H9 (cell line): ENCODE measurements at places on chromosomes 16 and 17. TPM values are rescaled to one million over a fixed set of nuclear protein-coding genes. Genes with fewer than 3 reads are reported as not detected.

- no peak overlapping the region for H3K4me3 ChIP-seq
- H3K4me1 ChIP-seq: no peaks in the 10 kb centered on the region; the same call in 1 of the 2 replicates
- H3K27me3 ChIP-seq: no peaks in the 10 kb centered on the region
- no peak for DNase-seq
These were observed 6.8 kb downstream of the RSPRY1 start for GRCh38 chr16:57192720-57193486.

The CDRT15 gene
- total RNA-seq: not detected in 2 replicates

- H3K27me3 ChIP-seq: peaks cover 3% of the 10 kb centered on the region; the same call in 1 of the 2 replicates
- no peaks in the 10 kb centered on the region for H3K36me3 ChIP-seq
- no peak overlapping the region for H3K27ac ChIP-seq
- peak overlapping the region; percentile 81 for H3K4me3 ChIP-seq
These were observed 8.5 kb downstream of the ALOXE3 start for GRCh38 chr17:8109661-8110455.

The PYY gene
- total RNA-seq: 1.7 and 2.0 TPM in 2 replicates

GRCh38 chr17:39653662-39654331 lies 11.4 kb upstream of the TCAP start:
- H3K4me3 ChIP-seq: no peak overlapping the region; the same call in 2 of the 3 replicates
- DNase-seq: peak; percentile 90
- peaks cover 23% of the 10 kb centered on the region for H3K36me3 ChIP-seq
- no peaks in the 10 kb centered on the region for H3K27me3 ChIP-seq
- H3K4me1 ChIP-seq: peaks cover 9% of the 10 kb centered on the region; the same call in 1 of the 2 replicates
- no peak overlapping the region for H3K27ac ChIP-seq

The RND2 gene
- 47.8 and 50.7 TPM in 2 replicates for total RNA-seq
